Stromal cell of bone marrow (primary cell): ENCODE measurements at places on chromosomes 4 and X.

DNA sequence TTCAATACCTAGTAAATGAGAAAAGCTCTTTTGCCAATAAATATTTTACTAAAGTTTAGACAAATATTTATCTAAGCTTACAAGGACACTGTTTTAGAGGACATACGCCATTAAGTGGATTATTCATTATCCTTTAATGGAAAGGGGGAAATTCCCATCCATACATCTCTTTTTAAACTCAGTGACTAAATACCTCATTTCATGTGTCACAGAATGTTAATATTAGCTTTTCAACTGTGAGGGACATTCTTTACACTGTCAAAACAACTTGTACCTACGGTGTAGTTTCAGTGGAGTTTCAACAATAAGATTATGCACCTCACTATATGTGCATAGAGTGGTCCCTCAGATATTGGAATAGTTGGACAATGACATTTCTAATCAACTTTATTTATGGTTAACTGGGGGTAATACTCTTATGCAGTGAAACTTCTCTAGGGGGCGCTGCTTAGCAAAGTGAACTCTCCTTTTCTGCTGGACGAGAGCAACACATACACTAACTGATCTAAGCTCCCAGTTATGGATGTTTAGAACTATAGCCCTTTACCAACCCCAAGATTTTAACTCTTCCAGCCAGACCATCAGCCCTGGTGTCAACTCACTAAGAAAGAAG lies 9.7 kb downstream of the HS6ST2 start:
- DNase-seq, result no peak

DNA sequence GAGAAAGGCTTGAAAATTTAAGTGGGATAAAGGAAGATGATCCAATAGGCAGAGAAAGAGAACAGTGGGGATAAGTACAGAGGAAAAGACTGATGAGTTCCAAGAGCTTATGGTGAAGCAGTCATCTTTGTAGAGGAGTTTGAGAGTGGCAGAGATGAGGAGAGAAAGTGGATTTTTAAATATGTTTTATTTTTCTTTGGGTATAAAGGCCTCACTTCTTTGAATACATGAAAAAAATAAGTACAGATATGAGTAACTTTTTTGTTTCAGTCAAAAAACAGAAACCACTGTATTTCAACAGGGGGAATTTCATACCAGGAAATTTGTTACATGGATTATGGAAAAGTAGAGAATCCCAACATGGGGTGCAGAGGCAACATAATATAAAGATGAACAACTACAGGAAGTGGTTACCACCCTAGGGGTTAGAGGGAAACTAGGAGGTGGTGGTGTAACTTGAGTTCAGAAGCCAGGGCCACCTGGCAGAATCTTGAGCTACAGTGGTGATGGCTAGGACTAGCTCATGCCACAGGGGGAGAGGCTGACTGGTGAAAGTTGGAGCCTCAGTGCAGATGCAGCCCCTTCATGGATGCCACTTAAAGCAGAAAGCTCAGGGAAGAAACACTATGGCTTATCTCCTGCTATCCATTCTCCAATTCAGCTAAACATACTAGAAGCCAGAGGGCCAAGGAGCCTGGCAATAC lies 3.4 kb upstream of the CYBB start:
- DNase-seq, result no peak

- no peak for DNase-seq
Measured at GRCh38 chrX:41923978-41924683, 777 bp upstream of the CASK start.

DNA sequence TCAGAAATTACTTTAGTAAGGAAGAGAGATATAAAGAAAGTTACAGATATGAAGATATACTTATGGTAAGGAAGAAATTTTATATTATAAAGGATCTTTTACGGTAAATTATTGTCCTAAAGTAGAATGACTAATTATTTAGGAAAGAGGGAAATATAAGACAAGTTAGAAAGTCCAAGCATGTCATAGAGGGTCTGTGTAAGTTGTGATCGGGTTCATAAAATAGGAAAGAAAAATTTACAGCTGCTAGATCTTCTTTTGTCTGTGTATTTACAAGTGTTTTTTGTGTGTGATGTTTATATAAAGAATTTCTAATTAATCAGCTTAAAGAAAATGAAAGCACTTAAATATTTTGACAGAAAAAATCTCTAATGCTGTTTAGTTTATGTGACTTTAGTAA lies 1054.9 kb upstream of the DIAPH2 start:
- no peak for DNase-seq
